Breast epithelium (tissue), 4 donors: ENCODE measurements at places on chromosomes 2 and 18.

DNA sequence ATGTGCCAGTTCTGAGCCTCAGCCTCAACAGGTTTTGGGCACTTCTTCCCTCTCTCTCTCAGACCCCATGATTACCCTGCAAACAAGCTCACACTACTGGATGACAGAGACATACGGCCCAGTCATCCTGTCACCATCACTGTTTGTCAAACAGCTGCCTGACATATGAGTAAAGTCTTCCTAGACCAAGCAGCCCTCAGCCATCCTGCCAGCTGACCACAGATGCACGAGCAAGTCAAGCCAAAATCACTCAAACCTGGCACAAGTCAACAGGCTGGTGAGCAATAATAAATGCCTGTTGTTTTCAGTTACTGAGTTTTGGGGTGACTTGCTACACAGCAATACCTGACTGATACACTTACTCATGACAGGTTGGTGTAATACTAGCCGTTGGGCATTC is 75.5 kb upstream of the KLF7 start:
- DNase-seq = no peak

DNA sequence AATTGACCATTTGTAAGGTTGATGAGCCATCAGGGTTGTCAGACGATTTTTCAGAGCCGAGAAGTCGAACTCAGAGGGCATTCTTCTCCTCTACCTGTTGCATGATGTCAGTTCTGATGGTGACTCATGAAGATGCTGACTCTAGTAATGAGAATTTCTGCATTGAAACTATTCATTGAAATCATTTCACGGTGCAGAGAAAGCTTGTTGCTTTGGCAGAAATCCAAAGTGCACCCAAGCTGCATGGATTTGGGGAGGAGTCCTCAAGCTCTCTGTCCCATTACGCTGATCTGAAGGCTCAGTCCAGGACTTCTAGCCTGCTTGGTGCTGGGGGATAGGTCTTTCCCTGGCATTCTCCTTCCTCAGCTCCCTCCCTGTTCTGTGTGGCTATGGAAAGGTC is 125.7 kb upstream of the PXDN start:
- no peak for DNase-seq

DNA sequence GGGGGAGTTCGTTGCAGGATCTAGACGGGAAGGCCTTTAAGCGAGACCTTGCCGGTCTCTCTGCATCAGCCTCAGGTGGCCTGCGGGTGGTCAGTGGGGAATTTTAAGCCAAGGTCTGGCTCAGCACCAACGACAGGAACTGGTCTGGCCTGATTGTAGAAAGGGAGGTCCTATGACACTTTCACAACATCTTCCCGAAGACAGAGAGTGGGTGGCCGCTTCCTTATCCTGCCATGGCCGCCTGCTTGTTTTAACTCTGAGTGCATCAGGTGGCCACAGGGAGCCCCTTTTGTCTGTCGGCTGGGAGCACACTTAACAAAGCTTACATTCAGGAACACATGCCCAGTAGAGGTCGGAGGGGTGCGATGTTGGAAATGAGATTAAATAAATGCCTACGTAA is 363.7 kb upstream of the MYT1L start:
- DNase-seq = no peak

- no peak for DNase-seq
These were observed 379.3 kb downstream of the SOX11 start for GRCh38 chr2:6071519-6071918.

- DNase-seq = no peak
These were observed 45.8 kb downstream of the SLC4A5 start for GRCh38 chr2:74297391-74297790.
